ENCODE measurements at places on chromosomes 12 and 14.
A peak's percentile ranks its signal among the peaks of the same experiment; 100 is the strongest.

GRCh38 chr14:102279688-102280348 is 25.1 kb downstream of the MOK start:
- no peak for DNase-seq

DNA sequence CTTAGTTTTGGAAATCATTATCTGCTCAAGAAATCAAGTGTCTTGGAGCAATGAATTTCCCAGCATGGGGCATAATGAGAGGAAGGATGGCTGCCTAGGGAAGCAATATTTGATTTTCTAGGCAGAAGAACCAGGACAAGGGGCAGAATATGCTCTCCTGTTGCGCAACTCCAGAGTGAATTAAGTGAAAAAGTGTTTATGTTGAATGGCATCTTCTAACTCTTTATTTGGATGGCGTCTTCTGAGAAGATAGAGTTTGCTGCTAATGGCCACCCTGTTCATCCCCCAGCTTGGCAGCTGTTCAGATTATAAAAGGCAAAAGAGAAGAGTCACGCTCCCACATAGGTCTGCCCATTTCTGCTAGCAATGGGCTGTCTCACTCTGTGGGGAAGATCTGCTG is 1278.1 kb downstream of the AACS start:
- DNase-seq, result no peak

DNA sequence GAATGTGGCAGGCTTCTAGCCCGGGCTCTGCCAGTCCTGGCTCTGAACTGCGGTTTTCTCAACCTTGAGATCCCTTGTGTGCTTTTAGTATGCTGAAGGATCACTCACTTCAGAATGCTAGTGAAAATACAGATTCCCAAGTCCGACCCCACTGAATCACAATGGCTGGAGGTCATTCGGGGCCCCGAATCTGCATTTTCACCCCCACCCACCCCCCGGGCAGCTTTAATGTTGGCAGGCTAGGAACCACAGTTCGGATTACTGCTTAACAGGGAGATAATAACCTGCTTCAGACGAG is 573 bp upstream of the SUSD6 start:
- DNase-seq, result peak; percentile 13

DNA sequence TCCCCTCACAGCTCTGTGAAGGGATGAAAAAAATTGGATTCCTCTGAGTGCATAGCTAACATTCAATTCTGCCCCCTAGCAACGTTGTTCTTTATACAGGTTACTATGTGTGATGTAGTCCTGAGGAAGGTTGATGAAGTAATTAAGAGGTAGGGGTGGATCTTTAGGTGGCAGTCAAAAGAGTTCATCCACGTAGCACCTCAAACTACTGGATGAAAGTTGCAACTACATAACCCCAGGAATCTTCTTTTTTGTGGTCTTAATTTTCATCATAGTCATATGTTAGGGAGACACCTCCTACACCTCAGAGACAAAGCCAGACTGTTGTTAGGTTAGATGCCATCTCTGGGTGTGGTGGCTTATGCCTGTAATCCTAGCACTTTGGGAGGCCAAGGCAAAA is 10.2 kb upstream of the NFE2 start:
- no peak for DNase-seq

GRCh38 chr14:84017495-84017894 is 1512.4 kb upstream of the FLRT2 start:
- DNase-seq, result no peak

DNA sequence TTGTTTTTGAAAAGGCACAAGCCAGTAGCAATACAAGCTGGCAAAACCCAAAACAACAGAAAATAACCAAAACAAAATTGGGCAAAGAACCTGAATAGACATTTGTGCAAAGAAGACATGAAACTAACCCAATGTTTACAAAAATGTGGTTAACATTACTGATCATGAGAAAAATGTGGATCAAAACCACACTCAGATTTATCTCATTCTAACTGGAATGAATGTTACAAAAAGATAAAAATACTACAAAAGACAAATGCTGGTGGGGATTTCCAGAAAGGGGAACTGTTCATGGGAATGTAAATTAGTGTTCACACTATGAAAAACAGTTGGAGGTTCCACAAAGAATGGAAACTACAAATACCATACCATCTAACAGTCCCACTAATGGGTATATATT is 26.6 kb downstream of the ASCL4 start:
- no peak for DNase-seq

DNA sequence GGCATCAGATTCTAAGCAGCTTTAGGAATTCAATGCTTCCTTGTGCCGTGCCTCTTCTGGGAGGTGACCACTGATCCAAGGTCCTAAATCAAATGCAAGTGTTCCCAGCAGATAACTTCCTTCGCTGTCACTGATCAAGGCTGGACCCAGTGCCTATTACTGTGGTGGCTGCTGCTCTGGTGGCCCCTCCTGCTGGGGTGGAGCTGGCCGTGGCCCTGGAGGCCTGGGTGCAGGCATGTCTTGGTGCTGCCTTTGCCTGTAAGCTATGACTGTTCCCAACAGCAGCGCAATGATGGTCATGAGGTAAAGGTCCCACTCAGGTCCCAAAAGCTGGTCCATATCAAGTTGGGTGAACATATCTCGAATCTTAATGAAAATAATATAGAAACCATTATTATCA is 56.8 kb downstream of the SEL1L start:
- DNase-seq, result no peak

DNA sequence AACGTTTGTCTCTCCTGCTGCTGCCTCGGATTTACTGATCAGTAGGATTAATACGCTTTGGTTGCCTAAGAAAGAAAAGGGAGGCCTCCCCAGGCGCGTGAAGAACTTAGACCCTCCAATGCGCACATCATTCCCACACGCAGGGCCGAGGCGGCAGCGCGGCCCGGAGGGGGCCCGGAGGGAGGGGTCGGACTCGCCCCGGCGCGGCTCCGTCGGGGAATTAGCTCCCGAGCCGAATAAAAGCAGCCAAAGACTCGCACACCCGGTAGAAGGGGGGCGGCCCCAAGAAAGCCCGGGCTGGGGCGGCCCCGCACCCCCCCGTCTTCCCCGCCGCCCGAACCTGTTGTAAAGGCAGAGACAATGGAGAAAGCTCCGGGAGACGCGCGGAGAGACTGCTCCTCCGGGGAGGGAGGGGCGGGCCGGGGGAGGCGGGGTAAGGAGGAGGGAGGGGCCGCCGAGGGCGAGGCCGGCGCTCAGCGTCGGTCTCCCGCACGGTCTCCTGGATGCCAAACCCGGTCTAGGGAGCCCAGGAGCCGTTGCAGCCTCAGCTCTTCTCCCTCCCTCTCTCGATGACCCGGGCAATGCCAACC is at the start of gene NELL2:
TSS of gene NELL2 (minus strand) at position 362 of the 590 bp plus-strand sequence. CDS start 446 bp downstream, outside the sequence.
- peak; percentile 88 for DNase-seq

GRCh38 chr12:12202747-12203146 is 64.1 kb downstream of the LRP6 start:
- DNase-seq, result no peak

DNA sequence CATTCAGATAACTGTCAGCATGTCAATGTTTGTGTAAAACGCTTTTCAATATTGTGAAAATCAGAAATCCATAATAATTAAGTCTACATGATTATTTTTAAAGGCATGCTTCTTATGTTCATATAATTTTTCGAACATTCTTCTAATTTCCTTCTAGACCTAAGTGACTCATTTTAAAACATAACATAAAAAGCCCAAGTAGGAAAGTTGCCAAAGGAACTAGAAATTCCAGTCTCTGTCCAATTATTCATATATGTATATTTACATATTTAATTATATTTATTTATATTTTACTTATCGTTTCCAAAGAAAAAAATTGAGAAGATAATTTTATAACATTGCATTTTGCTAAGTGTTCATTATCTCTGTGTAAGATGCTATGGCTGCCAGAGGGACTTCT is 110.4 kb downstream of the TMTC1 start:
- no peak for DNase-seq

GRCh38 chr12:96889273-96889933 is 17.7 kb upstream of the NEDD1 start:
- DNase-seq, result no peak

DNA sequence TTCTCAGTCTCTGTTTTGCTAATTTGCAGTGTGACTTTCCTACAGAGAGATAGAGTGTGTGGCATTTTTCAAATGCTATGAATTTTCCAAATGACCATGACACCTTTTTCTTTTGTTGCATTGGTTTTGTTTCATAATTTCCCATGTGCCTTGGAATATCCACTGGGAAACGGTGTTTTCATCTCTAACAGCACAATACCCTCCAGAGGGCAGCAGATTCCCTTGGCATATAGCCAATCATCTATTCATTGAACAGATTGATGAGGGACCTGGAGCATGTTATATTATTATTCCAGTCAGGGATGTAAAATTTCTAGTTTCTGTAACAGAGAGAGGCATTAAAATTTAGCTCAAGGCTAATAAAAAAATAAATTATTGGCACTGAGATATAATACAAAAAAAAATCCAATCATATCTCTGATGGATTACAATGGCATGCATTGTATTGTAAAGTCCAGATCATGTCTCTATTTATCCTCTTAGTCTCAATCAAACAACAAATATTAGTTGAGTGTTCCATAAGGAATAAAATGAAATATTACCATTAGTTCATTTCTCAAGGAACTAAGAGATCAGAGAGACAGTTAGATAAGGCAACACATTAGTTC is 29.6 kb upstream of the NTN4 start:
- peak; percentile 59 for DNase-seq

DNA sequence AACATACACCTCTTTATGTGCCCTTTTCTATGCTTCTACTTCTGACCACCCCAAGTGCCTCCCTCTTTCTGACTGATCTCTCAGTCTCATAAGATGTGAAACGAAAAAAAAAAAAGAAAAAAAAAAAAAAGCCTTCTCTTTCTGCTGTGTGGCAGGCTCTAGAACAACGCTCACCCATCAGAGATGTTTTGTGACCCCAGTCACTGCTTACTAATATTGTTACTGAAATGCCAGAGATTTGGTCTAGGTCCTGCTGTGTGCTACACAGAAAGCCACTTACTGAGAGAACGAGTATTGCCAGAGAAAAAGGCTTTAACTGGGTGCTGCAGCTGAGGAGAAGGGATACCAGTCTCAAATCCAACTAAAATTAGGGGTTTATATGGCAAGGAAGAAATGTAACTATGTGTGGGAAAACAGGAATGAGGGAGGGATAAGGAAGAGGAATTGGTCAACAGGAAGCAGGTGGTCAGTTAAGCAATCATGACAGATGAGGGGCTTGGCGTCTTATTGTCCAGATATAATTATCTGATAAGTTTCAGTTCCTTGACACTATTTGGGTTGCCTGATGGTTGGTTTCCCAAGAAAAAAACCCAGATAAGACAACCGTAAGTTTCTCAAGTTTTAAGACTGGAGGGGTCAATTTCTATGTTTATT is 149.0 kb downstream of the NAV3 start:
- DNase-seq, result no peak

- DNase-seq, result peak; percentile 7
These were observed 247.4 kb downstream of the GALC start for GRCh38 chr14:87745507-87746118.

GRCh38 chr14:89900802-89901201 is 53.7 kb downstream of the EFCAB11 start:
- DNase-seq, result no peak

DNA sequence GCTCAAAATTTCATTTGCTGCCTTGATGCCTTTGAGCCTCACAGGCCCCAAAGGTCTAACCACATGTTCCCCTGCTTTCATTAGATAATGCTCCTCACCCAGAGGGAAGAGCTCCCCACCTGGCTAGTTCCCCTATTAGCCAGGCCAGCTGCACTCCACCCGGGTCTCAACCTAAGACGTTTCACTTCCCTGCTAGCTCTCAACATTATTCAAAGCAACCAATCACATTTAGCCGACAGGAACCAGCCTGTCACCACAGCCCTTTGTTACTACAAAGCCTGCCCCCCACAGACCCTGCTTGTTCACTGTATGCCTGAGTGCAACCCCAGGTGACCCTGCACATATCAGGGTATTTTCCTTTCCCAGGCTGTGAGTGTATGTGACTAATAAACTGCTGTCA is 78.6 kb downstream of the SLC15A5 start:
- DNase-seq, result no peak

DNA sequence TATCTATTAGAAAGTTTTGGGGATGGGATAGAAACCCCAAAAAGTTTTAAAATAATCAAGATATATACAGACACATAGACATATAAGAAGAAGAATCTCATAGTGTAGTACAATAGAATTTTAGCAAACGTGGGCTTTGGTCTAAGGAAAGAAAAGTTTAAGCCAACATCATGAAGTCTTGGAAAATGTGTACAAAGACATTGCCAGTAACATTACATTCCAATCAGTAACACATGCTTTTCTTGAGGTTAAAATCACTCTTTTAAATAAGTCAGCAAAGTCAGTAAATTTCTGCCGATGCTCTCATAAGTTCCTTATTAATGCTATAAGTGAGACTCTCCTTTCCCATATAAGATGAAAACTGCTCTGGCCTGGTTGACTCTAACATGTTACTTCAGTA is 201.1 kb upstream of the LRIG3 start:
- no peak for DNase-seq

GRCh38 chr14:28138341-28138740 is 628.2 kb upstream of the FOXG1 start:
- no peak for DNase-seq

GRCh38 chr12:41556176-41556575 is 368.1 kb downstream of the PDZRN4 start:
- no peak for DNase-seq

GRCh38 chr12:127623362-127623761 is 643.6 kb upstream of the TMEM132C start:
- DNase-seq, result no peak

GRCh38 chr14:76829013-76829365 is 2.8 kb downstream of the LRRC74A start:
- no peak for DNase-seq

DNA sequence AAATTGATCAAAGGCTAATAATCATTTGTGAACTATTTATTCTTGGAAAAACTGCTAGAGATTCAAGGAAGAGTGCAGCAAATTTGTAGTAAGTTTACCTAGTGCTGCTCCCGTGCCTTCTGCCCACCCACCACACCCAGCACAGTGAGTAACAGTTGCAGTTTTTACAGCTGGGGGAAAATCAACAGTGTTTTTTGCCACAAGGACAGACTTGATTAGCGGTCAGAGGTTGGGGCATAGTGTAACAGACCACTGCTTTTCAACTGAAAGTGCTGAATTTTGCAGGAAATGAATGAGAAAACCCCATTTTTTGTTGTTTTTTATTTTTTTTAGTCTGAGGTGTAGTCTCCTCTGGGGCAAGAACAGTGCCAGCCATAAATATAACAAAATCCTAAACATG is 7.5 kb upstream of the KLRK1 start:
- no peak for DNase-seq

DNA sequence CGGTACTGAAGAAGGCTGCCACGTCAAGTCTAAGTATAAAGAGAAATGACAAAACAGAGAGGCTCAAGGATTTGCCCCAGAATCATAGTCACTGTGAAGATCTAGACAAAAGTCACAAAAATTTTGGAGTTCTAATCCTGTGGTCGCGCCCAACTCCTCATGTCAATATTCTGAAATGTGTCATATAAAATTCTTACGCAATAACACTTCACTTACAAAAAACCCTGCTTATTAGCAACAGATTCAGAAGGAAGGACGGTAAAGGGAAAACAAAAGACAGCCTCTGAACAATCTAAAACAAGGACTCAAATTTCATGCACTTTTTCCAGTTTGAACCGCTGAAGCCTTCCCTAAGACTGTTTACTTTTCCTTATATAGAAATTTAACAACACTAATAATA is 94.7 kb downstream of the TSPAN8 start:
- no peak for DNase-seq
